Endothelial cell of coronary artery (primary cell): ENCODE measurements at places on chromosomes 11 and 22. TPM values are rescaled to one million over a fixed set of nuclear protein-coding genes. Genes with fewer than 3 reads are reported as not detected.

Gene TBC1D22A
- 15.5 and 16.1 TPM in 2 replicates for total RNA-seq

Gene MCAM
- 1,233 and 1,581 TPM in 2 replicates for total RNA-seq

Gene C22orf42
- total RNA-seq: not detected in 2 replicates

Gene KLHL35
- total RNA-seq: 3.2 and 4.9 TPM in 2 replicates

Gene DDI1
- total RNA-seq: not detected in 2 replicates

Gene OR10A2
- not detected in 2 replicates for total RNA-seq

Gene ZNRF3
- 2.6 and 2.7 TPM in 2 replicates for total RNA-seq

Gene SHISA8
- not detected in 2 replicates for total RNA-seq

Gene BCO2
- total RNA-seq: 0.72 and 1.5 TPM in 2 replicates

Gene MUC2
- under 0.01 TPM in 1 of 2 replicates, not detected in the other for total RNA-seq

Gene NARS2
- 16.3 and 16.4 TPM in 2 replicates for total RNA-seq

Gene GVQW3
- 1.1 and 2.1 TPM in 2 replicates for total RNA-seq

Gene TMEM132A
- total RNA-seq: 74.9 and 87.1 TPM in 2 replicates

Gene SCN3B
- total RNA-seq: 0.18 and 0.19 TPM in 2 replicates

Gene POLD3
- 8.5 and 11.0 TPM in 2 replicates for total RNA-seq

Gene GSTT2B
- 3.8 and 5.1 TPM in 2 replicates for total RNA-seq

Gene MFRP
- under 0.01 TPM in 1 of 2 replicates, not detected in the other for total RNA-seq

Gene BBOX1
- total RNA-seq: not detected in 2 replicates
